Large intestine (tissue), 12 donors: ENCODE measurements at places on chromosomes 12 and 14.

DNA sequence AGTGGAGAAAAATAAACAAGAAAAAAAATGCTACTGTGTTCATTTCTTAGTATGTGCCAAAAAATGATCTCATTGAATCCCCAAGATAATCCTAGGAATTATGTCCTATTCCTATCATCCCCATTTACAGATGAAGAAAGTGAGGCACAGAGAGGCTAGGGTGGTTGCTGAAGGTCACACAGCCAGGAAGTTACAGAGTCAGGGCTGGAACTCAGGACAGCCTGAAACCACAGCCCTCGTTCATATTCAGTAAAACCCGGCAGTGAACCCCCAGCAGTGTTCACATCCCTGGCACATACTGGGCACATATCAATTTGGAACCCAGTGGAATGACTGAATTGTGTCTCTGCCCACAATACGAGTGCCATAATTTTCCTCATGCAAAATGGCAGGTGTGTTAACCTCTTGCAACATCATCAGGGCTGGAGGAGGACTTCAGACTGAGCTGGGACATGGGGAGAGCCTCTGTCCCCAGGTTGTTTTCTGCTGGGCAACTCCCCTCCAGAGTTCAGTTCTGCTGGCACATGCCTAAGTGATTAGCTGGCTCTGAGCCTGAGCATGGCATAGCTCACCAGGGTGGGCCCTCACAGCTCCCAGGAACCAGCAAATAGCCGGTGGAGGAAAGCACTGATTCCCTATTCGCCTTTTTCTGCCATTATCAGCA lies 2.0 kb upstream of the PPP1CC start:
- peak; percentile 92 for DNase-seq

DNA sequence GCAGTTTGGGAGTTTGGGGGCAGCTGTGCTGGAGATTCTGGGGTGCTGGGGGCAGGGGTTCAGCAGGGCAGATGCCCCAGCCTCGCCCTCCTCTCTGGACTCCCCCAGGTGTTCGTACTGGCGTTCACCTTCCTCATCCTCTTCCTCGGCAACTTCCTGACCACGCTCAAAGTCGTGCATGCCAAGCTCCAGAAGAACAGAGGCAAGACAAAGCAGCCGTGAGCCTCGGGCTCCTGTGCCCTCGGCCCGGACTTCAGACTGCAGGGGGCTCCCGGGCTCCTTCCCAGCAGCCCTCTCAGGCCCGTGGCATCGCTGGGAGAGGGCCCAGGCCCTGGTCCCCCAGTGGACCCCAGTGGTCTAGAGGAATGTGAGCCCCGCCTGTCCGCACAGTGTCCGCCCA lies 18.0 kb downstream of the RHOF start:
- DNase-seq, result no peak

- DNase-seq, result no peak
These were observed 85.3 kb downstream of the DPF3 start for GRCh38 chr14:72808564-72808963.

DNA sequence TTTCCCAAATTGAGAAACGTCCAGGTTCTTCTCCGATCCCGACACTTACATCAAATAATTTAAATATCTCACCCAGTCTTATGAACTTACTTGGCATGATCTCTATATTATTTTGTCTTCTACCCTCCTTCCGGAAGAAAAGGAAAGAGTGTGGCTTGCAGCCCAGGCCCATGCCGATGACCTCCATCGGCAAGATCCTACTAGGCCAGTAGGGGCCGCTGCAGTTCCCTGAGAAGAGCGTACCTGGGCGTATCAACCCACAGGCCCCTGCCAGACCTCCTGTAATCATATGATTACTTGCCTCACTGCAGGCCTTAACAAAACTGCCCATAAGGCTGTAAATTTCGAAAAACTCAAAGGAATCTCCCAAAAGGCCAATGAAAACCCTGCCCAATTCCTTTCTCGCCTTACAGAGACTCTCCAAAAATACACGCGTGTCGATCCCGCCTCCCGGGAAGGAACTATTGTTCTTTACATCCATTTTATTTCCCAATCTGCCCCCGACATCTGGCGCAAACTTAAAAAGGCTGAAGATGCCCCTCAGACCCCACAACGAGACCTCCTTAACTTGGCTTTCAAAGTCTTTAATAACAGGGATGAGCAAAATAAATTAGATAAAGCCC lies 69.6 kb downstream of the MOK start:
- peak; percentile 72 for DNase-seq

DNA sequence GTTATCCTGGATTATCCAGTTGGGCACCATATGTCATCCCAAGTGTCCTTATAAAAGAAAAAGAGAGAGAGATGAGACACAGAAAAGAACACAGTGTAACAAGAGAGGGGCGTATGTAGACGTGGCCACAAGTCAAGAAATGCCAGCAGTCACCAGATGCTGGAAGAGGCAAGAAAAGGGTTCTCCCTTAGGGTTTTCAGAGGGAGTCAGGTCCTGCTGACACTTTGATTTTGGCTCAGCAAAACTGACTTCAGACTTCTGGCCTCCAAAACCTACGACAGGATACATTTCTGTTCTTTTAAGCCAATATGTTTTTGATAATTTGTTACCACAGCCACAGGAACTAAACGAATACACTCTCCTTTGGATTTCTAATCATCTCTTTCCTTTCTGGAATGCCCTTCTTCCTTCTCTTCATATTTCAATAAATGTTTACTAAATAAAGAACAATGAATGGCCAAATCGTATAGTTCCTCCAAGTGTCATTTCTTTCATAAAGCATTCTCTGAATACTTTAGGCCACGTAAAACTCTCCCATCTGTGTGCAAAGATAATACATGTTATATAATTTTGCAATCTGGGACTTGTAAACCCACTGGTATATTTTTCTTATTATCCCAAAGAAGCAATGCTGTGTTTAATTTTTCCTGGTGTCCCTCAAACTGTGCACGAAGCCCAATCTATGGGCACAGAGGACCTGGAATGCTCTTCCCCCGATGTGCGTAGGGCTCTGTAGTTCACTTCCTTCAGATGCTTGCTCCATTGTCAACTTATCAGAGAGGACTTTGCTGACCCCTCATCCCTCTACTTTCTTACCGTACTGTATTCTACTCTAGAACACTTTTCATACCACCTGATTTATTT lies 303.6 kb downstream of the CEP128 start:
- no peak for DNase-seq

- no peak for DNase-seq
These were observed 67.5 kb downstream of the TNFAIP2 start for GRCh38 chr14:103190741-103191140.

GRCh38 chr14:52112336-52113018 lies 43.6 kb upstream of the NID2 start:
- no peak for DNase-seq

DNA sequence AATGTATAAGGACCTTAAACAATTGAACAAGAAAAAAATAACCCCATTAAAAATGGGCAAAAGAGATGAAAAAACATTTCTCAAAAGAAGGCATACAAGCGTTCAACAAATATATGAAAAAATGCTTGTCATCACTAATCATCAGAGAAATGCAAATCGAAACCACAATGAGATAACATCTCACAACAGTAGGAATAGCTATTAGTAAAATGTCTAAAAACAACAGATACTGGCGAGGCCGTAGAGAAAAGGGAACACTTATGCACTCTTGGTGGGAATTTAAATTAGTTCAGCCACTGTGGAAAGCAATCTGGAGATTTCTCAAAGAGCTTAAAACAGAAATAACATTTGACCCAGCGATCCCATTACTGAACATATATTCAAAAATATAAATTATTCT lies 769.8 kb upstream of the MGAT4C start:
- no peak for DNase-seq

DNA sequence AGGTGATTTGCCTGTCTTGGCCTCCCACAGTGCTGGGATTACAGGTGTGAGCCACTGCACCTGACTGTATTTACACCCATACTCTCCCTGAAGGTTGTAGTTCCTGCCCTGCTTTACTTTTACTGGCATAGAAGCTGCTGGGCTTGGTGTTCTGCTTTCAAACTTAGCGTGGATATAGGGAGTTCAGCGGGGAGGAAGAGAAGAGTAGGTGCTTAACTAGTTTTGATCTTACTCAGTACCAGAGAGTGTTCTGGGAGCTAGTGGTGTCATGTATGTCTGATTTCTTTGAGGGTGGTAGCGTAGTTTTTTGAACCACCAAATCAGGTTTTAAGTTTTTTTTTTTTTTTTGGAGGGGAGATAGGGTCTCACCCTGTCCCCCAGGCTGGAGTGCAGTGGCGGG lies 13.8 kb downstream of the RCOR1 start:
- DNase-seq, result no peak

- DNase-seq, result no peak
These were observed 6.8 kb downstream of the HNRNPC start for GRCh38 chr14:21262410-21262809.

DNA sequence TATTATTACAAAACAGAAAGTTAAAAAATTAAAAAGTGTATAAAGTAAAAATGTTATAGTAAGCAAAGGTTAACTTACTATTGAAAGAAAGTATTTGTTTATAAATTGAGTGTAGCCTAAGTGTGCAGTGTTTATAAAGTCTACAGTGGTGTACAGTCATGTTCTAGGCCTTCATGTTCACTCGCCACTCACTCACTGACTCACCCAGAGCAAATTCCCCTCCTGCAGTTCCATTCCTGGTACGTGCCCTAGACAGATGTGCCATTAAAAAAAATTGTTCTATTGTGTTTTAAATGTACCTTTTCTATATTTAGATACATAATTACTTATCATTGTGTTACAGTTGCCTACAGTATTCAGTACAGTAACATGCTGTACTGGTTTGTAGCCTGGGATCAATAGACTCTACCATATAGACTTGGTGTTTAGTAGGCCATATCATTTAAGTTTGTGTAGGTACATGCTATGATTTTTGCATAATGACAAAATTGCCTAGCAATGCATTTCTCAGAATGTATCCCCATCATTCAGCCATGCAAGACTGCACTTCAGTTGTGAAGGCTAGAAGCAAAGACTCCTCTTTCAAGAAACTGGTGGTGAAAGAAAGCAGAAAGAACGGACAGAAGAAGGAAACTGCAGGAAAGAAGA lies 100.6 kb downstream of the DACT1 start:
- DNase-seq, result no peak

DNA sequence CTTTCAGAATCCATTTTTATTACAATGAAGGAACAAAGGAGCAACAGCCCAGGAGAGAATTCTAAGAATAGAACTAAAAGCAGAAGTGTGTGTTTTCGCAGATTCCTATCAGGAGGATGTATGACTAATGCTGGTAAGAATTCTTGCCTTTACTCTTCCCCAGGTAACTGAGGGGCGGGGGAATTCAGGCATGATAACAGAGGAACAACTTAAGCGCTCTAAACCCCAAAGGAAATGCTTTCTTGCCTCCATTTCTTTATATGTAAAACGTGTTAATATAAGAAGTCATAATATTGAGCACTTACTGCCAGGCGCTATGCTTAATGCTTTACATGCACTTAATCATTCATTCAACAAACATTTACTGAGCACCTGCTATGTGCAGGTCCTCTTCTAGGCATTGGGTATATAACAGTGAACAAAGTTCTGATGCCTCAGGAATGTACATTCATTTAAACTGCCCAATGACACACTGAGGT lies 4.5 kb downstream of the HCAR1 start:
- DNase-seq, result peak; percentile 74

GRCh38 chr14:90560558-90560957 lies 163.7 kb downstream of the CALM1 start:
- no peak for DNase-seq

DNA sequence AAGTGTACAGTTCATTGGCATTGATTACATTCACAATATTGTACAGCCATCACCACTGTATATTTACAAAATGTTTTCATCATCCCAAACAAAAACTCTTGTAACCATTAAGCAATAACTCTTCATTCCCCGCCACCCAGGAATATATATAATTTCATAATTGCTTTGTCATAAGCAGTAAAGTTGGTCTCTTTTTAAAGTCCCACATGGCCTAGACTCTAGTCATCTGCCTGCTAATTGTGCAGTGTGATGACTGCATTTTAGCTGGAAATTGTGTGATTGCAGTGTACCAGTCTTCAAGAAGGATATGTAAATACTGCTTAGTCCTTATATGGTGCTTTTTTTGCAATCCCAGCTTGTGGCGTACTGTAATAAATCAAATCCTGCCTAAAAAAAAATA lies 75.1 kb upstream of the ATP2A2 start:
- DNase-seq, result no peak
